ENCODE measurements at places on chromosomes 4 and X. TPM values are rescaled to one million over a fixed set of nuclear protein-coding genes. Genes with fewer than 3 reads are reported as not detected.

DCX gene
- not detected for total RNA-seq

ZNF732 gene
- total RNA-seq, result 0.53 TPM

GRCh38 chrX:7110821-7111276, 36.7 kb upstream of the STS start:
- no peak for DNase-seq

- no peak for DNase-seq
Measured at GRCh38 chr4:142598132-142598531, 248.0 kb downstream of the INPP4B start.

TCEAL5 gene
- total RNA-seq, result 1.0 TPM

SH3BGRL gene
- total RNA-seq, result 124 TPM

TEX13B gene
- total RNA-seq, result not detected

ARR3 gene
- not detected for total RNA-seq

DNA sequence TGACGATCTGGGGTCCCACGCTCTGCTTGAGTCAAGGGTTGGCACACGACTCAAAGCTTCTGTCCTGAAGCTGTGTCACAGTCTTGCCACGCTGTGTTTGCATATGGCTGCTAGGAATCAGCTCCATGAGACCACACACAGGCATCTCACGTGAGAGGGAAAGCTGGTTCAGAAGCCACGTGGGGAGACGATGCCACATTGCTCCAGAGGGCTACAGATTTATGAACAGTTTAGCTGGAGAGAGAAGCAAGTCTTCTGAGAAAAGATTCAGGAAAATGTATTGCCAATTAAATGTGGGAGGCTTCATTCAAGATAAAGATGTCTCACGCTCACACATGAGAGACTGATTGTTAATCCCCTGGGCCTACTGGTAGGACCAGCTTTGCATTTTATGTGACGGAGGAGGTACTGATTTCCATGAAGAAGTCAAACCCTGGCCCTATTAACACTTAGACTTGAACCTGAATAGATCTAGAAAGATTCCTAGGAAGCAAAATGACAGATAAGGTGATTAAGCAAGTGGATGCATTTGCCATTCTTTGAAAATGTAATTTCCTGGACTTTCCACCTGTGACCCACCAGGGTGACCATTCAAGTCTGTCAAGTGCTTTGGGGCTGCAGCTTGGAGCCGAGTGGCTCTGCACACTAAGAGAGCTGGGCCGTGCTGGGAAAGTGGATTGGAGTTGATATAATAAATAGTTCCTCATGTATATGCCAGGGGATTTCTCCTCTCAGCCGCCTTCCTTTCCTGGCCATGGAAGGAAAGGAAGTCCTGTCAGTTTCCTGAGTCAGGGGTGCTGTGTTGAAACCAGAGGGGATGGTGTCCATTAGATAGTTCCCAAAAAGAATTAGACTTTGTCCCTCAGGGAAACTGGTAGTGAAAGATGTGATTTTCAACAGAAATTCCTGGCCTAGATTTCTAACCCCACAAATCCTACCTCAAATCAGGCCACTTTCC, 29.0 kb downstream of the ENPP6 start:
- DNase-seq, result no peak

ZFX gene
- total RNA-seq, result 75.1 TPM

DNA sequence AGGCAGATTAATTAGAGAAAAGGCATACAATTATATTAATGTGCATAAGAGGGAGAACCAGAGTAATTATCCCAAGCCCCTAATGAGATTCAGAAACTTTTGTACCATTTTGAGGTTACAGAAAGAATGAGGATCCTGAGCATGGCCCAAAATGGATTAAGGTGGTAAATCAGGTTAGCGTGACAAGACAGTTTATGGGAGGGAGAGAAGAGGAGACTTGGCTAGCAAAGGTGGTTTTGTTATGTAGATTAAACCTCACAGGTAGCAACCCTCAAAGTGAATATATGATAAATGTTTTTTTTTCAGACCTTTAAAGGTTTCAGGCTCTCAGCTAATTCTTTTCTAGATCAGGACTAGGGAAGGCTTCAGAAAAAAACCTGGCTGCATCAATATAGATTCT, 781.8 kb downstream of the FAM133A start:
- no peak for DNase-seq

DNA sequence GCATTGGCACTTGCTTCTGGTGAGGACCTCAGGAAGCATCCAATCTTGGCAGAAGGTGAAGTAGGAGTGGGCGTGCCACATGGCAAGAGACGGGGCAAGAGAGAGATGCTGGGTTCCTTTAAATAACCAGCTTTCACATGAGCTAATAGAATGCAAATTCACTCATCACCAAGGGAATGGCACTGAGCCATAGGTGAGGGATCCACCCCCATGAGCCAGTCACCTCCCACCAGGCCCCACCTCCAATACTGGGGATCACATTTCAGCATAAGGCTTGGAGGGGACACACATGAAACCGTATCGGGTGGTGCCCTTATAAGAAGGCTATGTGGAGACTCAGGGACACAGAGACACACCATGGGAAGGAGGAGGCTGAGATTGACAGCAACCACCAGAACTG, 140.0 kb upstream of the MSX1 start:
- no peak for DNase-seq

DNA sequence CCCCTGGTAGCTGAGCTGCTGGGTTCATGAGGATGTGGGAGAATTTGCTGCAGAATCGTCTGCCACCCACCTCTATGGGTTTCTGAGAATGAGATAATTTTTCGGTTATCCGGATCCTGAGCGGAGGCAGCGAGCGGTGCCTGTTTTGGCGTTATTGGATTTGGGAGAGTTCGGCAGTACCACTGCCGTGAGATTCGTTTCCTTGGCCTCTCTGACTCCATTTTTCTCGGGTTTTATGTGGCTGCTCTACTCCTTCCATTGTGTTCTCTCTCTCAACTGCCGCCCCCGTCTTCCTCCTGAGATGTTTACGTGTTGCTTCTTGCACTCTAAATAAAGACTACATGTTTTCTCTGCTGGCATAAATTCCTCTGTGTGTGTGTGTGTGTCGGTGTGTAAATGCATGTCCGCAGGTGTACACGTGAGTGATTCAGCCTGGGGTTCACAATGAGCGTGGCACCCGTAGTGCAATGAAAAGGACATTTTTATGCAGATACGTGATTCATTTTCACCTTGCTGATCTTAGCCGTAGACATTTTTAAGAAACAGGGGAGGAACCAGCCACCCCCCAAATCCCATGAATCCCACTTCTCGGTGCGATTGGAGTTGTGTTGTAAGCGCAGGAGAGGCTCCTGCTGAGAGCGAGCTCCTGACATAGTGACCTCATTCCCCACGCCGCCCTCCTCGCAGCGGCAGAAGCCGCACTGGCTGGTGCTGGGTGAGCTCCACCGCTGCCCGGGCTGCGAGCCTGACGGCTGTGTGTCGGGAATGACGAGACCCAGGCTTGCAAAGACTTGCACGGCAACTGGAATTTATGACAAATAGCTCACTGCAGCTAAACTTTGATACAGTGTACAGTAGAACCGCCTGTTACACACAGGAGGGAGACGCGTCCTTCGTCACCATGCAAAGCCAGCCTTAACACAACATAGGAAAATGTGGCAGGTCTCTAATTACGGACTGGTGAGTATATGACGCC, 82.2 kb downstream of the STOX2 start:
- DNase-seq, result peak; percentile 74

- no peak for DNase-seq
Measured at GRCh38 chr4:53075162-53075785, 213.2 kb downstream of the RASL11B start.

GSX2 gene
- total RNA-seq, result 0.58 TPM

DMP1 gene
- not detected for total RNA-seq

DNA sequence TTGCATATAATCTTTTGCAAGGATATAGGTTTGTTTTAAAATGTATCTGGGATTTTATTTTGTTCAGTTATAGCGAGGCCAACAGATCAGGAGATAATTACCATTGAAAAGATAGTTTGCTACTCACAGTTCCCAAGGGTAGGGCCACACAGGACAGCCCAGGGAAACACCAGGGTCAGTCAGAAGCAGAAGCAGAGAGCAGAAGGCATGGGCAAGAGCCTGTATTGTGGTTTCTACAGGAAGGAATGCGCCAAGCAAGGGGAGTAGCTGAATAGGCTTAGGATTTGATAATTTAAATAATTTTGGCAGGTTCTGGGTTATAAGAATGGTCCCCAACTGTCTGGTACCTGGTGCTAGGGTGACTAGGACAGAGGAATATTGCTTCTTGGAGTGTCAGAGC, 61.6 kb downstream of the SYNPO2 start:
- no peak for DNase-seq

SLC34A2 gene
- 2.5 TPM for total RNA-seq

SNX12 gene
- total RNA-seq, result 65.6 TPM

DNA sequence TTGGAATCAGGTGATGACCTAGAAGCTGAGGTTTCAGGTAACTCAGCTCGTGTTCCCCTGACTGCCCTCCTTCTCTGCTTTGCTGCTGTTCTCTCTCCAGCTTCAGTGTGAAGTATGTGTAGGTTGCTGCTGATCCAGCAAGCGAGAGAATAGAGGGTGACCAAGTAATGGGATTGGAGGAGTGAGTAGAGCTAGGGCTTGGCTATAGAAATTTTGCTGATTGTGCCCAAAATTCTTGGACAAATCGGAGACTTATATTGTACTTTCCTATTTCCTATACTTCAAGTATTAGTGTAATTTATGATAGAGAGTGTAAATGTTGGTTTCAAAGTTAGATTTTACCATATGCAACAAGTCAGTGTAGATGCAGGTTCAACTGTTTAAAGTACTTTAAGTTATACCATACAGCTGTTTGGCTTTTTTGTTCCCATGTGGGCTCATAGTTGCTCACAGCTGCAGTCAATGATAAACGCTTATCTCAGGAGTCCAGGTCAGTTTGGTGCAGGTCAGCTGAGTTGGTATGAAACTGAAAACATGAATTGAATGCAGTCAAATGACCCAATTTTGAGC, 48.0 kb downstream of the RAPGEF2 start:
- DNase-seq, result no peak

ARX gene
- not detected for total RNA-seq

GRCh38 chrX:108435261-108435660, 3.0 kb downstream of the COL4A6 start:
- no peak for DNase-seq

DNA sequence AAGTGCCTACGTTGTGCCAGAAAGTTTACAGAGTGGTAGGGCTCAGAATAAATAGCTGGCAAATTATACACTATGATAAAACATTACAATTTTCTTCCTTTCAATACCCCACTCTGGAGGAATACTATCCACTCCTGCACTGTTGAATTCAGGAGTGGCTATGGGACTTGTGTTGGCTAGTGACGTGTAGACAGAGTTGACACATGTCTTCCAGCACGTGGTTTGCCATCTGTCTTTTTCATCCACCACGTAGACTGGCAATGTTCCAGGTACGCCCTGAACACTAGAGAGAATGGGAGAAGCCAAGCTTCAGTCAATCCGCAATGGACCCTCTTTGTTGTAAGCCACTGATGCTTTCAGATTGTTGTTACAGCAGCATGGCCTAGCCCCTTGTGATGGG, 168.8 kb upstream of the RBPJ start:
- no peak for DNase-seq

DNA sequence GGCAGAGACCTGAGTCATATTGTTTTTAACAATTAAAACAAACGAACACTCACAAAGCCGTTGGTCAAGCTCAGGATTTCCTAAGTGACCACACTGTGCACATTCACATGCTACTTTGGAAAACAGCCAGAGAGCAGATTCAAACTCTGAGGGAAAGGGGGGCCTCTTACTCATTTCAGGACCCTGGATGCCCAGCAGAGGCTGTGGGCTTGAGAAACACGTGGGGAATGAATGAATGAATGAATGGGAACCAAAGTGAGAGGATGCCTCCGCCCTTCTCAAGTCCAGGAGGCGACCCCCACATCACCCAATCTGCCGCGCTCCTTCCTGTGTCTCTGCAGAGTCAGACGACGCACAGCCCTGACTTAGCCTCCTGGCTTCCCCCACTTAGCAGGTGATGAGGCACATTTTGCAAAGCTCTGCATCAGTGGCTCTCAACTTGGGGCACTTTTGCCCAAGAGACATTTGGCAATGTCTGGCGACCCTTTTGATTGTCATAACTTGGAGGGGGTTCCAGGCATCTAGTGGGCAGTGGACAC, 76.0 kb downstream of the ABLIM2 start:
- no peak for DNase-seq

Measured in sciatic nerve (tissue), 2 donors.